Mesothelial cell of epicardium (in vitro differentiated cells): ENCODE measurements at places on chromosomes 11 and 22.

DNA sequence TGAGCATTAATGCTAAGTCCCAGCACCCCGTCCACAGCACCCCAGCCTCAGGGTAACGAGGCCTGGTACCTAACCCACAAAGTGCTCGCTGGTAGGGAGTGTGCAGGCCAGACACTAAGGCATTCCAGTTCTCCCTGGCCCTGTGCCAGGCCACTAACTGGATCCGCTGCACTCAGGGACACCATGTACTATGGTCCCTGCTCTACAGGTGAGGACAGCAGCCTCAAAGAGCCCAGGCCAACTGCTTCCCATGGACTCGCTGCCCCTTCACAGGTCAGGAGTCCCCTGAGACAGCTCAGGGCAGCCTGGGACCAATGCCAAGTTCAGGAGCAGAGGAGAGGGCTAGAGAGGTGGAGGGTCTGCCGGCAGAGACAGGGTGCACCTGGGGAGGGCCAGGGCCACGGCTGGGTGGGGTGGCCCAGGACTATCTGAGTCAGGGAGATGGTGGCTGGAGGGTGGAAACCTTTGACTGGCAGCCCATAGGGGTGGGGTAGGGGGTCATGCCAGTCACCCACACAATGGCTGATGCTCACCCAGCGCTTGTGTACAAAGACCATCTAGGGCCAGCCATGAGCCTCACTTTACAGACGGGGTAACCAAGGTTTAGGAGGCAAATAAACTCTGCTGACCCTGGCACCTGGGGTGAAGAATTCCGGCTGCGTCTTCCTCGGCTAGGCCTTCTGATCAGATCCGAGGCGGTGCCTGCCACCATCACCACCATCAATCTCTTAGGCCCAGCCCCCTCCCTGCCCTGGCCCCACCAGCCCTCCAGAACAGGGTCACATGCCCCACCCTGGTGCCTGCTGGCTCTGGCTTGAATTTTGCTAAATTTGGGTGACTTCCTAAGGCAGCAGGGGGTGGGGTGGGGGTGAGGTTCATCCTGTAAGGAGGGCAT, 5.6 kb downstream of the OSBPL5 start:
- DNase-seq = peak; percentile 69

- no peak for DNase-seq
These were observed 252.1 kb downstream of the SBF2 start for GRCh38 chr11:10041748-10042446.

DNA sequence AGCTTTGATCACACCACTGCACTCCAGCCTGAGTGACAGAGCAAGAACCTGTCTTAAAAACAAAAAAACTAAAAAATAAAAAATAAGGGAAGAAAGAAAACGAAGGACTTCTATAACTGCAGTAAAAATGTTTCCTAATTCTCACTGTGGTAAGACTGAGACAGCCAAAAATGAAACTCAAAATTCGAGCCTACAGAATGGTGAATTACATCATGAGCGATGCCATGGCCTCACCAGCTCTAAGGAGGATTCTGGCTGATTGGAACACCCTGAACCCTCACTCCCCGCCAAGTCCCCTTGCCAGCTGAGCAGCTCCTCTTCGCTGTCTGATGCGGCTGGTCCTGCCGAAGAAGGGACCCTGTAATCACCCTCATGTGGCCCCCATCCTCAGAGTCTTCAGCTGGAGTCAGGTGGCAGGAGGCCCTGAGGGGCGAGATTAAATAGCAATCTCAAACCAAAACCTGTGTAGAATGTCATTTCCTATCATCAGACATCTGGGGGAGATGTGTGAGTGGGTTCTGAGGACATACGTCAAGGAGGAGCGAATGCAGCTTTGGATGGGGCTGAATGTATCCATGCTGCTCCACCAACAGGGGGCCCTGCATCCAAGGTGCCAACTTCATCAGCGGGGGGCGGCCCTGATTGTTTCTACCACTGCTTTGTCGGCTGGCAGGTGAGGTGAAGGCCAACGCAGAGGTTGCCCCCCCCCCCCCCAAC, 29.2 kb downstream of the PDGFB start:
- DNase-seq = no peak

- DNase-seq = no peak
These were observed 1.7 kb upstream of the CALCA start for GRCh38 chr11:14973621-14974514.

GRCh38 chr11:112320668-112321067, 60.0 kb upstream of the PLET1 start:
- DNase-seq = peak; percentile 82
